ENCODE measurements at places on chromosomes 5 and 9. TPM values are rescaled to one million over a fixed set of nuclear protein-coding genes. Genes with fewer than 3 reads are reported as not detected.

Gene HMHB1
- not detected for total RNA-seq

Gene BTF3
- total RNA-seq: 194 TPM

Gene F2RL2
- 0.27 TPM for total RNA-seq

Gene ZNF883
- 25.4 TPM for total RNA-seq

Gene SPRY4
- total RNA-seq: 13.5 TPM

Gene CCDC192
- total RNA-seq: not detected

Gene COMMD10
- total RNA-seq: 30.6 TPM

Gene LCN1
- total RNA-seq: not detected

Gene OCLN
- total RNA-seq: 7.6 TPM

Gene CATSPER3
- 0.45 TPM for total RNA-seq

Gene TMC1
- total RNA-seq: 0.45 TPM

Gene SLC34A1
- not detected for total RNA-seq

Gene MTMR12
- 20.2 TPM for total RNA-seq

Gene LRRTM2
- 39.1 TPM for total RNA-seq

Gene DBH
- total RNA-seq: 0.91 TPM

Gene SPATA31E1
- total RNA-seq: not detected

All from cerebellum (tissue), 4 donors.